ENCODE measurements at places on chromosomes 3 and 15.
A peak's percentile ranks its signal among the peaks of the same experiment; 100 is the strongest.

DNA sequence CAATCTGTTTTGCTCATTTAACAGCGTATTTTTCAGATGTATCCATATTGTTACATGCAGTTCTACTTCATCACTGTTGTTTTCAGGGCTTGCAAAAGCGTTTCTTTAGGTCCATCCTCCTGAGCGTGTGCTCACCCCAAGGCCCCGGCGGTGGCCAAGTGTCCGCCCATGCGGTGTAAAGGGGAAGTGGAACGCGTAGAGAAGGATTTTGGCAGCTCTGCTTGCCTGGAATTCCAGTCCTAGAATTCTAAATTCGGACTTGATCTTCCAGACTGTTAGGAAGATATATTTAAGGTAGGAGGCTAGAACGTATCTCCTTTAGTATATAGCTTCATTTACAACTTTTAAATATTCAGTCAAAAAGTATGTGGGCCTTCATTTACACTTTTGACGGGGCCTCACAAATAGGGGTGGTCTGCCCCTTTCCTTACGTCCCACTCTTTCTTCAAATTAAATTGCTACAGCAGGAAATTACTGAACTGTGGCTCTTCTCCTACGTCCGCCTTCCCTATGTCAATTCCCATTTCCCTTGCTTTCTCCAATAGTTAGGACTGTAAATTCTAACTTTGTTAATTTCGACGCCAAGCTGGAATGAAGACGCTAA is 609 bp upstream of the TBC1D23 start:
- H3K27me3 ChIP-seq: no peaks in the 10 kb centered on the region
- H3K4me3 ChIP-seq: peak overlapping the region; percentile 92
- H3K4me1 ChIP-seq: peaks cover 50% of the 10 kb centered on the region
- peaks cover 4% of the 10 kb centered on the region for H3K36me3 ChIP-seq
- H3K27ac ChIP-seq: peak overlapping the region; percentile 92

- peaks cover 45% of the 10 kb centered on the region for H3K27me3 ChIP-seq
- H3K4me3 ChIP-seq: no peak overlapping the region
- no peak overlapping the region for H3K27ac ChIP-seq
- peak; percentile 76 for DNase-seq
Observed at GRCh38 chr15:69976366-69976994, 121.2 kb downstream of the TLE3 start.

GRCh38 chr3:64148955-64149653 is 76.2 kb downstream of the PRICKLE2 start:
- H3K27ac ChIP-seq: no peak overlapping the region
- no peak for DNase-seq
- no peaks in the 10 kb centered on the region for H3K36me3 ChIP-seq
- peaks cover 4% of the 10 kb centered on the region for H3K27me3 ChIP-seq
- H3K4me3 ChIP-seq: no peak overlapping the region

DNA sequence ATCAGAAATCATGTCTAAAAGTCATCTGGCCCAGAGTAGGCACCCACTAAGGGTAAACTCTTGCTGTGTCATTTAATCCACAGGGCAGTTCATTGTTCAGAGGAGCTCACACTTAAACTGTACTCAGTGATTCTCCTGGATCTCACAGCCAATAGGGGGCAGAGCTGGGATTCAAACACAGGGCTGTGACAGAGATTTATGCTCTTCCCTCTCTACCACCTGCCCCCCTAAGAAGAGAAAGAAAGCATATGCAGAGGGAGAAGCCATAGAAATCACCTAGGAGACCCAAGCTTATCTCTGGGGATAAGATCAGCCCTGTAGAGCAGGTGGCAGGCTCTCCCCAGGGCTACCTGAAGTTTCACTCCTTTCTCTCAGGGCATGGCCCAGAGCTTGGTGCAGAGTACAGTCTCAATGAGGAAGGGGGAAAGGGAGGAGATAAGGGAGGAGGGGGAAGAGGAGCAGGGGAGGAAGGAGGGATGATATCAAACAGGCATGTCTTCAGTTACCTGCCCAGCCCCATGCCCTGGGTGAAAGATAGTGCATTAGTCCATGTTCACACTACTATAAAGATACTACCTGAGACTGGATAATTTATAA is 51.8 kb upstream of the ADPGK start:
- no peak overlapping the region for H3K27ac ChIP-seq
- no peaks in the 10 kb centered on the region for H3K4me1 ChIP-seq
- DNase-seq: no peak

GRCh38 chr15:76483018-76483417 is 146.4 kb downstream of the ISL2 start:
- H3K27me3 ChIP-seq: no peaks in the 10 kb centered on the region
- DNase-seq: no peak
- H3K4me1 ChIP-seq: no peaks in the 10 kb centered on the region
- no peak overlapping the region for H3K27ac ChIP-seq
- H3K36me3 ChIP-seq: no peaks in the 10 kb centered on the region
- H3K4me3 ChIP-seq: no peak overlapping the region

- H3K27ac ChIP-seq: no peak overlapping the region
- no peaks in the 10 kb centered on the region for H3K27me3 ChIP-seq
- H3K4me3 ChIP-seq: no peak overlapping the region
- H3K36me3 ChIP-seq: no peaks in the 10 kb centered on the region
- DNase-seq: no peak
Observed at GRCh38 chr3:167785790-167786189, 50.3 kb downstream of the SERPINI1 start.

- no peak overlapping the region for H3K27ac ChIP-seq
Observed at GRCh38 chr15:39924437-39924836, 4.4 kb upstream of the GPR176 start.

GRCh38 chr15:33107950-33108349 is 86.6 kb downstream of the FMN1 start:
- no peaks in the 10 kb centered on the region for H3K36me3 ChIP-seq
- DNase-seq: no peak
- H3K27ac ChIP-seq: no peak overlapping the region
- no peak overlapping the region for H3K4me3 ChIP-seq
- H3K27me3 ChIP-seq: peaks cover 4% of the 10 kb centered on the region

Data from activated naive CD4-positive, alpha-beta T cell treated with anti-CD3 and anti-CD28 coated beads, Interleukin-2, amount 10 ng/mL, durations not matched to agents 7 days and 5 days (primary cell).